Colonic mucosa (tissue), 4 donors: ENCODE measurements at places on chromosomes 6 and 20. TPM values are rescaled to one million over a fixed set of nuclear protein-coding genes. Genes with fewer than 3 reads are reported as not detected.
A peak's percentile ranks its signal among the peaks of the same experiment; 100 is the strongest.

Gene TPBG
- total RNA-seq, result 16.9 TPM

- no peak overlapping the region for H3K27ac ChIP-seq
- H3K4me1 ChIP-seq, result no peaks in the 10 kb centered on the region
- no peaks in the 10 kb centered on the region for H3K36me3 ChIP-seq
- H3K4me3 ChIP-seq, result no peak overlapping the region
Observed at GRCh38 chr6:37942606-37943376, 123.3 kb downstream of the ZFAND3 start.

DNA sequence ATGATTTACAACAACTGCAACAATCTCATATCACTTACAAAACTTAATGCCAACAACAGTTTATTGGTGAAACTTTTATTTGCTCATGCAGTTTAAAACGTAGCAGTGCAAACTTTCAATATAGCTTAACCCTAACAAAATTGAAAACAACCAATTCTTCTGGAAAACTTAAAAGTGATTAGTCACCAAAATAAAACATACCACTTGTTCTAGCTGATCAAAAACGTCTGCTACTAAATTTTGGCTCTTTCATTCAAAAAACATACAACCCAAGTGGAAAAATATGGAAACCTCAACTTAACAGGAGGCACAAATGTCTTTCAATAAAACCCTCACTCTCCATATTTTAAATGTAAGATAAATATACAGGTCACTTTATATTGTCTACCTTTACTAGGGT is 39.6 kb downstream of the COL12A1 start:
- no peak overlapping the region for H3K27ac ChIP-seq
- no peaks in the 10 kb centered on the region for H3K27me3 ChIP-seq
- no peaks in the 10 kb centered on the region for H3K36me3 ChIP-seq
- H3K4me1 ChIP-seq, result no peaks in the 10 kb centered on the region

Gene RAB32
- 54.6 TPM for total RNA-seq

DNA sequence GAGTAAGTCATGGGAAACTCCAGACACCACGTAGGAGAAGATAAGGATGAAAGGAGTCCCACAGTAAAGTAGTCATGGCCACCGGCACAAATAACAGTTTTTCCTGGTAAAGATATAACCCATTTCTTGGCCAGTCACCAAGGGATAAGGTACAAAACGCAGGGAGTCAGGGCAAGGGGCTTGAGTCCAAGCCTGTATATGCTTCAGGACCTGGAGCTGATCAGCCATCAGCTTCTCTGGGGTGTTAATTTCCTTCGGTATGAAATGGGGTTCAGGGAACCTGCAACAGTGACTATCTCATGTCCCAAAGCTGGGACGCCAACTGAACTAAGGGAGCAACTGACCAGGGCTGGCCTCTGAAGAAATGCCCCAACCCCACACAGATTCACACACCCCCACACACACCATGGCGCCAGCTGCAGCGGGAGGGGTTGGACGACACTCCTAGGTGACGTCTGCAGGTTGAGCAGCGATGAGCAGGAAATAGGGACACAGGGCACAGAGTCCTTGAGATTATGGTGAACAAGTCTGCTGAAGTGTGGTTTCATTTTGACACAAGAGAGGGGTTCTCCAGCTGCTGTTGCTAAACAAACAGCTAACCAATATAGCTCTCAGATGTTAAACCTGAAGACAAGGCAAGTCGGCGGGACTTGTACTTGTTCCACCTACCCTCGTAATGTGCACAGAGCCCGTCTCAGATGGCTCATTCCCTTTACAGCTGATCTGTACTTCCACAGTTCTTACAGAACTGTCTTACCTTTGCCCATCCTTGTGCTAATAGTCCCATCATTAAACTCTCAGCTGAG is 7.4 kb upstream of the ADTRP start:
- peak overlapping the region; percentile 4 for H3K4me3 ChIP-seq
- H3K27me3 ChIP-seq, result no peaks in the 10 kb centered on the region
- no peaks in the 10 kb centered on the region for H3K4me1 ChIP-seq

DNA sequence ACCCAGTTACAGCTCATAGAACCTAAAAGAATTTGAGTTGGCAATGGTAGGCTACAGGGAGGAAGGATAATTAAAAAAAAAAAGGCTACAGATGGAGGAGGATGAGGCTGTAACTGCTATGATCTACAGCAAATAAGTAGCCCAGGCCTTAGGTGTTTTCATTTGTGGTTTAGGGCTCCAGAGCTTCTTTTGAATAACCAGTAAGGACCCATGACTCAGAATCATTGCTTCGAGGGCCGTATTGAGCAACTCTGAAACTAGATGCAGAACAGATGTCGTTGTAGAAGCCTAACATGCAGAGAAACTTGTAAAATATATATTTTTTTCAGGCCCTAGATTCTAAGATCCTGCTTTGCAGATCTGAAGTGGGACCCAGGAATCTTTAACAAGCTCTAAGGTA is 19.0 kb upstream of the ASIP start:
- H3K36me3 ChIP-seq, result no peaks in the 10 kb centered on the region
- H3K27ac ChIP-seq, result no peak overlapping the region
- H3K4me1 ChIP-seq, result no peaks in the 10 kb centered on the region
- no peaks in the 10 kb centered on the region for H3K27me3 ChIP-seq

GRCh38 chr20:37700301-37700700 is 6.5 kb downstream of the CTNNBL1 start:
- H3K4me3 ChIP-seq, result no peak overlapping the region
- no peaks in the 10 kb centered on the region for H3K4me1 ChIP-seq
- no peaks in the 10 kb centered on the region for H3K27me3 ChIP-seq
- no peak overlapping the region for H3K27ac ChIP-seq
- DNase-seq, result no peak

Gene LZTS3
- 8.3 TPM for total RNA-seq

DNA sequence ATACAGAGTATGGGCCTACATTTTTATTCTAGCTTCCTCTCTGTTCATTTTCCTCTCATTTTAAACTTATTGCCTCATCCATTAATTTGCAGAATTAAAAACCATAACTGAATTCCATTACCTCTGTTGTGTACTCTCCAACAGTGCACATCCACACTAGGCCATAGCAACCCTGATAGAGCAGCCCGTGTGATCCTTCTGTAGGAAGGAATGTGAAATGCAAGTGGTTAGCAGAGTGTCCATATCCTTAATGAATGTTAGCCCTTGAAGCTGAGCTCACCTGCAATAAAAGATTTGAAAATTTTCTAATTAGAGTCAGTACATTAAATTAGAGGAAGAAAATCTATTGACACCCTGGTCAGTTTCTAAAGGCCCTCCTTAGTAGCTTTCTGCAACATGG is 6.5 kb upstream of the GRIK2 start:
- no peaks in the 10 kb centered on the region for H3K4me1 ChIP-seq
- H3K36me3 ChIP-seq, result no peaks in the 10 kb centered on the region
- no peak overlapping the region for H3K27ac ChIP-seq
- no peak for DNase-seq
- peaks cover 6% of the 10 kb centered on the region for H3K27me3 ChIP-seq

- no peak for DNase-seq
- H3K27me3 ChIP-seq, result no peaks in the 10 kb centered on the region
- no peaks in the 10 kb centered on the region for H3K4me1 ChIP-seq
- H3K4me3 ChIP-seq, result peak overlapping the region; percentile 3
- no peaks in the 10 kb centered on the region for H3K36me3 ChIP-seq
- H3K27ac ChIP-seq, result peak overlapping the region; percentile 66
Observed at GRCh38 chr20:63635431-63636141, 8.7 kb upstream of the GMEB2 start.

- no peaks in the 10 kb centered on the region for H3K36me3 ChIP-seq
- H3K4me3 ChIP-seq, result no peak overlapping the region
- H3K27me3 ChIP-seq, result no peaks in the 10 kb centered on the region
- H3K4me1 ChIP-seq, result no peaks in the 10 kb centered on the region
- DNase-seq, result no peak
- no peak overlapping the region for H3K27ac ChIP-seq
Observed at GRCh38 chr20:9144643-9145042, 75.8 kb downstream of the PLCB4 start.

GRCh38 chr20:61690993-61691838 is 374.5 kb downstream of the TAF4 start:
- H3K27ac ChIP-seq, result no peak overlapping the region
- no peaks in the 10 kb centered on the region for H3K27me3 ChIP-seq
- no peaks in the 10 kb centered on the region for H3K36me3 ChIP-seq

GRCh38 chr6:155271145-155271544 is 7.3 kb downstream of the CLDN20 start:
- no peak overlapping the region for H3K4me3 ChIP-seq
- no peaks in the 10 kb centered on the region for H3K4me1 ChIP-seq
- no peak for DNase-seq
- H3K27me3 ChIP-seq, result no peaks in the 10 kb centered on the region
- H3K36me3 ChIP-seq, result no peaks in the 10 kb centered on the region

Gene EPPIN
- total RNA-seq, result not detected

- no peak overlapping the region for H3K4me3 ChIP-seq
- no peaks in the 10 kb centered on the region for H3K36me3 ChIP-seq
- H3K4me1 ChIP-seq, result no peaks in the 10 kb centered on the region
- no peaks in the 10 kb centered on the region for H3K27me3 ChIP-seq
- DNase-seq, result peak; percentile 34
Observed at GRCh38 chr6:12637960-12638641, 78.5 kb upstream of the PHACTR1 start.

- H3K27me3 ChIP-seq, result no peaks in the 10 kb centered on the region
- H3K27ac ChIP-seq, result no peak overlapping the region
- no peak for DNase-seq
- H3K4me3 ChIP-seq, result no peak overlapping the region
Observed at GRCh38 chr6:45196121-45196520, 132.0 kb upstream of the RUNX2 start.

Gene LHFPL5
- not detected for total RNA-seq

DNA sequence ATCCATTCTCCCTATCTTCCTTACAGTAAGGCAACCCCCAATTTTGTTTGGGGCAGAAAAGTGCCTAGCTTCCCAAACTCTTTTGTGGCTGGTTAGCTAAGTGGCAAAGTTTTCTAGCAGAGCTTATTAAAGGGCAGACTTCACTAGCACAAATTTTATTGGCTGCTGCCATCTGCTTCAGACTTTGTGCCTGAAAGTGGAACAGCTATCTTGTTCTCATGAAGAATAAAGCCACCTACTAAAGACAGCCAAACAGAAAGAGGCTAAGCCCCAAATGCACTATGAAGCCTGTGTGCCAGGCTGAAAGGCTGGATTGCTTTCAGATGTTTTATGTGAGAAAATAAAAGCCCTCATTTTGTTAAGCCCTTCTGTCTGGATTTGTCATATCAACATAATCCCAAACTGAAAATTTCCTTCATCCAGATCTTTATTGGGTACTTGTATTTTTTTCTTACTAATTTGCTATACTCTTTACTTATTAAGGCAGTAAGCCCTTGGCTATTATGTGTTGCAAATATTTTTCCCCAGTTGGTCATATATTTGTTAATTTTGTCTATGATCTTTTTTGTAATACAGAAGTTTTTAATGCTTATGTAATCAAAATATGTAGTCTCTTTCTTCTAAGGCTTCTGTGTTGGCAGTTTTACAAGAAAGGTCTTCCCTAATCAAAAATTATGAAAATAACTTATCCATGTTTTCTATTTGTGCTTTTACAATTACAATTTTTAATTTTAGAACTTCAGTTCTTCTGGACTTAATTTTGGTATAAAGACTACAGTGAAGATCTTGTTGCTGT is 191.1 kb downstream of the TASP1 start:
- H3K4me3 ChIP-seq, result no peak overlapping the region
- DNase-seq, result no peak
- no peaks in the 10 kb centered on the region for H3K36me3 ChIP-seq
